CD14-positive monocyte (primary cell): ENCODE measurements at places on chromosomes 7 and 10. TPM values are rescaled to one million over a fixed set of nuclear protein-coding genes. Genes with fewer than 3 reads are reported as not detected.

GRCh38 chr7:87363342-87363741 is 17.9 kb downstream of the CROT start:
- H3K27me3 ChIP-seq = no peaks in the 10 kb centered on the region
- no peak overlapping the region for H3K27ac ChIP-seq
- H3K4me3 ChIP-seq = no peak overlapping the region
- H3K4me1 ChIP-seq = no peaks in the 10 kb centered on the region
- no peak for DNase-seq

GRCh38 chr10:62858364-62858763 is 42.2 kb upstream of the EGR2 start:
- H3K4me3 ChIP-seq = no peak overlapping the region
- H3K27ac ChIP-seq = no peak overlapping the region
- peaks cover 24% of the 10 kb centered on the region for H3K4me1 ChIP-seq
- DNase-seq = no peak

DNA sequence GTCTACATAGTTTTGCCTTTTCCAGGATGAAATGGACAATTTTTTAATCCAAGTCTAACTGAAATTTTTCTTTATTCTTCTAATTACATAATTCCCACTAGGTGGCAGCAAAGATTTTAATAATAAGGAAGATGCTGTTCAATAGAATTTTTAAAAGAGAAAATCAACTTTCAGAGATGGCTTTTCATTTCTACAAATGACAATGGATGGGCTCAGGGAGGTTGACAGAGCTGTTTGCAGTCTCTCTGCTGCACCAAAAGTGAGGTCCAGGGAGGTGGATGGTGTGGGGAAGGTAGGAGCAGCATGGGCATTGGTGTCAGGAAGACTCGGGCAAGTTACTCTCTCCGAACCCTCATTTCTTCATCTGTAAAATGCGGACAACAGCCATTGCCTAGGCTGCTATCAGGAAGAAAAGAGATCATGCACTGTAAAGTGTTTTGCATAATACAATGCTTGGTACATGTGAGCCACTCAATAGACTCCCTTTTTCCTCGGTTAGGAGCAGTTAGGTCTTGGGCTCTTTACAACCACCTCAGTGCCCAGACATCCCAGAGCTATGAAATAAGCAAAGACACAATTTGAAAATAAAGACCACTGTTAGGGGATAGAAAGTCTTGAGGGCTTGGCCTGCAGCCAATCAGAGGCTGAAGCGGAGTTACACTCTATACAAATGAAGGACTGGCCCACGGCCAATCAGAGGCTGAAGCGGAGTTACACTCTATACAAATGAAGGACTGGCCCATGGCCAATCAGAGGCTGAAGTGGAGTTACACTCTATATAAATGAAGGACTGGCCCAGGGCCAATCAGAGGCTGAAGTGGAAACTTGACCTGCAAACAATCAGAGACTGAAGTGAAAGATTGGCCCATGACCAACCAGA is 107.1 kb downstream of the ABLIM1 start:
- no peak for DNase-seq
- no peak overlapping the region for H3K27ac ChIP-seq
- H3K4me1 ChIP-seq = no peaks in the 10 kb centered on the region
- no peaks in the 10 kb centered on the region for H3K36me3 ChIP-seq
- H3K4me3 ChIP-seq = no peak overlapping the region

GRCh38 chr7:117051808-117052207 is 98.5 kb downstream of the ST7 start:
- no peak overlapping the region for H3K27ac ChIP-seq
- no peaks in the 10 kb centered on the region for H3K27me3 ChIP-seq
- no peaks in the 10 kb centered on the region for H3K36me3 ChIP-seq

DNA sequence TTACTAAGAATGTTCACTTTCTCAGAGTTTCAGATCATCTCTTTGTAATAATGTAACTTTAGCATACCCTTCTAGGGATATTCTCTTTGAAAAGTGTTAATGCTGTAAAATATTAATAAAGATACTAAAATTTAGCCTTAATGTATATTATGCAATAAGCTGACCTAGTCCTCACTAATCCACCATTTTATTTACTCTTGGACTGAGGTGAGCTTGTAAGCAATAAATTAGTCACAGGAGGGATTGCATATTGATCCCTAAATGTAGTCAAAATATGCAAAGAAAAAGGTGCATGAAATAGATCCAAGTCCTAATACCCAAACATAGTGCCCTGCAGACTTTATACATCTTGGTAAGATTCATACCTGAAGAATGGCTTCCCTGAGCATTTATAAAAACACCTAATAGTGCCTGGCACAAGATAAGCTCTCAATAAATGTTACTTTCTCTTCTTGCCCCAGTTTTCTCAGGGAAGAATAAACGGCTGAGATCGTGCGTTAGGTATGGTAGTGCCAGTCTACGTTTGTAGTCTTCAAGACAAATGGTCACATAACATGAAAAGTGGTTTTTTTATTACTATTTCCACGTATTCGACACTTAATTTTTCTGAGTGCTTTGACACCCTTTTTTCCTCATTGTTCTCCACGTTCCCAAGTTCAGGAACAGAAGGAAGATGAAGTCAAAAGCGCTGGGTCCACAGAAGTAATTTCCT is 14.3 kb downstream of the INSIG1 start:
- no peaks in the 10 kb centered on the region for H3K4me1 ChIP-seq
- peaks cover 42% of the 10 kb centered on the region for H3K36me3 ChIP-seq
- H3K27ac ChIP-seq = no peak overlapping the region
- H3K4me3 ChIP-seq = no peak overlapping the region
- H3K27me3 ChIP-seq = no peaks in the 10 kb centered on the region
- no peak for DNase-seq

DNA sequence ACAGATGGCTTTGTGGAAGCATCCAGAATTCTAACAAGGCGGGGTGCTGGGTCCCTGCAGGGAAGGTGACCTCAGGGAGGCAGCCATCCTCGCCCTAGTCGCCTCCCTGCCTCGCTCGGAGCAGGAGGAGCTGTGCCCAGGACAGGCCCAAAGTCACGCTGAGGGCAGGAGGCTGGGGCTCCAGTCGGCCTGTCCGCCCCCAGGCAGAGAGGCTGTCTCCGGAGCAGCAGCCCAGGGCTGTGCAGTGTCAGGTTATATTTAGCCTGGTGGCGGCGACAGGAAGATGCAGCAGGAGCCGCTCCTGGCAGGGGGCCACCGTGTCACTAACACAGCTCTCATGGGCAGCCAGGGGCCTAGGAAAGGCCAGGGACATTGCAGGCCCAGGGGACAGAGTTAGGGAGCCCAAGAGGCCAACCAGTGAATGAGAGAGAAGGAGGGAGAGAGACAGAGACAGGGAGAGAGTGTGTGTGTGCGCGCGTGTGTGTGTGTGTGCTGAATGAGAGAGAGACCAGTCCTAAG is 13.5 kb downstream of the KCNH2 start:
- H3K27me3 ChIP-seq = peaks cover 21% of the 10 kb centered on the region
- no peaks in the 10 kb centered on the region for H3K36me3 ChIP-seq
- no peak for DNase-seq
- no peak overlapping the region for H3K4me3 ChIP-seq
- no peak overlapping the region for H3K27ac ChIP-seq

- no peak for DNase-seq
- H3K36me3 ChIP-seq = no peaks in the 10 kb centered on the region
- no peaks in the 10 kb centered on the region for H3K27me3 ChIP-seq
- H3K27ac ChIP-seq = no peak overlapping the region
- H3K4me3 ChIP-seq = no peak overlapping the region
Observed at GRCh38 chr7:142323706-142324105, 65.8 kb upstream of the PRSS58 start.

DNA sequence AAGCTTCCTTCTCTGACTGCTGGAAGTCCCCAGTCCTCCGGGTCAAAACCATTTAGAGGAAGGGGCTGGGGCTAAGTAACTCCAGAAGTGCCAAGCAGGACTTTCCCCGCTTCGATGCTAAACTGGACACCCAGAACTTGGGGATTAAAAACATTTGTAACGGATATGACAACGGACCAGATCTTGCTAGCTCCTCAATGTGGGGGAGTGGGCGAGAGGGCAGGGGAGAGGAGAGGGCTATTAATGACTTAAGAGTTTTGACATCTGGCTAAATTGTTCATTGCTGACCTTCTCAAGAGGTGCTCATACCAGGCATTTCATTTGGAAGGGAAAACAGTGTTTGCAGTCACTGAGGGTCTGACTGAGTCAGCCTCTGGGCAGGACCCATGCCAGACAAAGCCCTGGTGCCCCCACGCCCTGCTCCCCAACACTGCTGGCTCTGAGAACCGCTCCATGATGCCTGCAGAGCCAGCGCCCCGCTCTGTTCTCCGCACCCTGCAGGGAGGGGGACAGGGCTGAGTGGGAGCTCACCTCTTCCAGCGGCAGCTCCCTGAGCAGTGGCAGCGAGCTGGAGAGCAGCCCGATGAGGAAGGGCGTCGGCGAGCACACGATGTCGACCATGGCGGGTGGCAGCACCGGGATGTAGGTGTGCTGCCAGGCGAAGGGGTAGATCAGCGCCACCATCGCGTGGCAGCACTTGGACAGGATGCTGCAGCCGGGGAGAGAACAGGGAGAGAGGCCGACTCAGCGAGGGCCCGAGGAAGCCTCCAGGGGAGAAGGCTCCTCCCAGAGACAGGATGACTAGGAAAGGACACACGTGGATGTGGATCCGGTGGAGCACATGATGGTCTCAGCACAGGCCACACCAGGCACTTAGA is 47.7 kb upstream of the MKRN1 start:
- no peak for DNase-seq
- H3K36me3 ChIP-seq = no peaks in the 10 kb centered on the region
- H3K27me3 ChIP-seq = no peaks in the 10 kb centered on the region
- H3K4me1 ChIP-seq = peaks cover 12% of the 10 kb centered on the region

DNA sequence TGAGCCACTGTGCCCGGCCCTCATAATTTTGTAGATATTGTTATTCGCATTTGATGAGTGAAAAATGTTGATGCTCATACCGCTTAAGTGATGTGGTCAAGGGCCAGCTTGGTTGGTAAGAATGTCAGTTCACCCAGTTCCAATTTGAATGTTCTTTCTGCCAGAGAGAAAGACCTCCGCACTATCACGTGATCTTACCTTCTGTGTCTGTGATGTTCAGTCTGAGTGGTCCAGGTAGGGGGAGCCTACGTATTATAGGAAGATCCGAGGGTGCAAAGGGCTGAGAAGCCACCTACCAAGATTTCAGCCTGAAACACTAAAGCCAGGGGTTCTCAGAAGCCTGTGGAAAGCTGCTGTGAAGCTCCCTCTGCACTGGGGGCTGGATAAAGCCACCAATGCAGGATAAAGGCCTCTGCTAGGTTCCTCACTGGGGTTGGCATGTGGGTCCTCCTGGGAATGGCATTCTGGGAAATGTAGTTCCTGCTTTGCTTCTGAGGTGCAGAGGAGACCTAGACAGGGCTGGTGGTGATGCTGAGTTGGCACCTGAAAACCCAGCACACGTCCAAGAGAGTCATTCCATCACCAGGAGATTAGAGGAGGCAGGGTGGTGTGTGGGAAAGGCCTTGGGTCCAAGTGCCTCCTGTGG is 64.7 kb upstream of the AOAH start:
- no peak overlapping the region for H3K4me3 ChIP-seq
- peaks cover 18% of the 10 kb centered on the region for H3K4me1 ChIP-seq
- DNase-seq = no peak

DNA sequence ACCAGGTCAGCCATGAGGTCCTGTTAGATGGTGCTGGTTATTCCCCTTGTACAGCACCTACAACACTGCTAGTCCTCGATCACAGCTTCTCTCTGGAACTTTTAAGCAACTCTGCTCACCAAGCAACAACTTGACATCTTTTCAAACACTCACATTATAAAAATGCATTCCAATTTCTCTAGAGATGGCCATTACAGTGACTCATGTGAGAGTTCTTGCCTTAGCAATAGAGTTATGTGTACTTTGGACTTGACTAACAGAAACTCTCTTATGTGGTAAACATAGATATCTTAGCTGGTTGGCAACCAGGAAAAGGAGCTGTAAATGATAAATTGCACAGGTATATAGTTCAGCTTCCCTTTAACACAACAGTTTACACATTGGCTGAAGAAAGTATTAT is 122.2 kb downstream of the PDE1C start:
- H3K27me3 ChIP-seq = no peaks in the 10 kb centered on the region
- no peak overlapping the region for H3K27ac ChIP-seq
- DNase-seq = no peak
- H3K4me3 ChIP-seq = no peak overlapping the region
- H3K4me1 ChIP-seq = no peaks in the 10 kb centered on the region
- H3K36me3 ChIP-seq = no peaks in the 10 kb centered on the region

DNA sequence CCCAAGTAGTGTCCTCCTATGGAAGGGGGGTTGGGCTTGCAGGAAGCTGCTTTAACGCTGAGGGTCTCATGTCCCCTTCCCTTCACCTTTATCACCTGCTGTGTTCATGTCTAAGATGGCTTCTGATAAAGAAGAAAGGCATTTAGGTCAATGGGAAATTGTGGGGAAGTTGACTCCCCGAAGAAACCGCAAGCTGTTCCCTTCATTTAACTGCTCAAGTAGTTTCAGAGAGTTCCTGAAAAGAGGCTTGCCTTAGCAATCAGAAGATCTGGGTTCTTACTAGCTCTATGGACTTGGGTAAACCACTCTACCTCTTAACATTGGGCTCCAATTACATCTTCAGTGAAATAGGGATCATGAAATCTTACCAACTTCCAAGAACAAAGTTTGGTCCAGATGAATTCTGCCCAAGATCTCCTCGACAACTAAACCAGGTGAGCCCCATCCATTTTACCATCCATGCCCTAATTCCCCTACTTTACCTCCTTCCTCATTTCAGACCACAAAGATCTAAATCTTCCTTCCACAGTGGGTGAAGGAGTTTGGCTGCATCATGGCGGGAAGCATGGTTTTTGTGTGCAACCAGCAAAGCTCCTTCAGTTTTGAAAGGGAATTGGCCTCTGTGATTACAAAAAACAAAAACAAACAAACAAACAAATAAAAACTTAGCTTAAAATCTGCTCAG is 30.4 kb upstream of the UCN3 start:
- H3K27ac ChIP-seq = no peak overlapping the region
- no peaks in the 10 kb centered on the region for H3K27me3 ChIP-seq
- H3K4me3 ChIP-seq = no peak overlapping the region
- peak; percentile 27 for DNase-seq
- peaks cover 17% of the 10 kb centered on the region for H3K4me1 ChIP-seq

The CRTAC1 gene
- polyA plus RNA-seq = not detected

The RADIL gene
- not detected for polyA plus RNA-seq

The SEMA3D gene
- polyA plus RNA-seq = not detected

The GALNT17 gene
- polyA plus RNA-seq = not detected in 2 replicates

The NUTM2B gene
- 0.53 and 0.97 TPM in 2 replicates for polyA plus RNA-seq
